ENCODE measurements at places on chromosomes 6 and 20.

DNA sequence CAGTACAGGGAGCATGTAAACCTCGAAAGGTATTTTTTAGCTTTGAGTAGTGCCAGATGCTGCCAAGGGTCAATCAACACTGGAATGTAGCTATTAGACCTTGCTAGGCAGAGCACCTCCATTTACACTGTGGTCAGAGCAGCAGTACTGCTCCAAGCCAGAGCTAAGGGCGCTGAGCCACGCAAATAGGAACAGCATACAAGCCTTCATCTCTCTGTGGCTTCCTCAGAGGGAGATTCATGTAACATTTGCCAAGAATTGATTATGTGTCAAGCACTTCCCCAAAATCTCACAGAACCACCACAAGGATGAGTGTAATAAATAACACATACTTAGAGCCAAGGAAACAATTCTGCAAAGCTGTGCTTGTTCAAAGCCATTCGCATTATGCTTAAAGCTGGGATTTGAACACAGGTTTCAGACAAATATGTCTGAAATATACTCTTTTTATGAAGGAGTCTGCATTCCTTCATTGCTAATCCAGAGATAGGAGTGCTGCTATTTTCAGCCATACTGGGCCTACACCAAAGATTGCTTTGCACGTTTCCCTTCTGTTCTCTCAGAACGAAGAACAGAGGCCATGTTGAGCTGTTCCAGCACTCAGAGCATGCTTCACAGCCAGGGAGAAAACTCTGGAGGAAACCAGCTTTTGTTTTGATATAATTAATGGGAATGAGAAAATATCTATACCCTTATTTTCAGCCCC lies 97.7 kb downstream of the SLC16A10 start:
- no peak for DNase-seq

- no peak for DNase-seq
Measured at GRCh38 chr20:44422083-44422482, 53.6 kb upstream of the TTPAL start.

DNA sequence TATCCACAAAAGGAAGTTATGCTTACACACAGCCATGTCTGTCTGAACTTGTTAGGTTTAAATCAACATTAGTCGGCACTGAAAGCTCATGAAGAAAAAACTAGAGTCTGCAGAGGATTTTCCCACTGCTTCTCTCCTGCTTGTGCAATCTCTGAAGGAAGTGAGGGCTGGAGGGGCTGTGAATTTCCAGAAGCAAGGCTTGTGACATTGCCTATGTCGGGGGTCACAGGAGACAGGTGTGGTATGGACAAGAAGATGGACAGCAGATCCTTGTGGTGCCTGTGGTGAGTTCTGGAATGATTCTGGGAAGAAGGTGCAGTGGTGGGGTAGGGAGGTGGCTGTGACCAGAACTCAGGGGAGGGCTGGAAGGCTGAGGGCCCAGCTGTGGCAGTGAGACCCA lies 84.3 kb upstream of the TRAF3IP2 start:
- no peak for DNase-seq

DNA sequence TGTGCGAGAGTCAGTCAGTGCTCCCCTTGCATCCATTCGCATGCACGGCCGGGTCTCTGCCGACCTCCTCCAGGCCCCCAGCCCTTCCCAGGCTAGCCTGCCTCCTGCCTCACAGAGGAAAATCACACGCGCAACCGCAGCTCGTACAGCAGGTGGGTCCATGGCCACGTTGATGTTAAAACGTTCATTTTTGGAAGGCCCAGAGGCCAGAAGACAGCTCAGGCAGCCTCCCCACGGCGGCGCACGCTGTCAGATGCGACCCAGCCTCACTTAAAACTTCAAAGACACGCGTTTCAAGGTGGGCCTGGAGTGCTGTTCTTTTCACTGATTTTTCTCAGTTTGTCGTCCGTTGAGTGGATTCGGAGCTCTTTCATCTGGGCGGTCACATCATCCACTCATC lies 276.5 kb downstream of the SMOC2 start:
- no peak for DNase-seq

- DNase-seq: no peak
Measured at GRCh38 chr6:112274774-112275173, 20.4 kb upstream of the LAMA4 start.

GRCh38 chr6:122268394-122268793 lies 131.1 kb upstream of the HSF2 start:
- DNase-seq: no peak

DNA sequence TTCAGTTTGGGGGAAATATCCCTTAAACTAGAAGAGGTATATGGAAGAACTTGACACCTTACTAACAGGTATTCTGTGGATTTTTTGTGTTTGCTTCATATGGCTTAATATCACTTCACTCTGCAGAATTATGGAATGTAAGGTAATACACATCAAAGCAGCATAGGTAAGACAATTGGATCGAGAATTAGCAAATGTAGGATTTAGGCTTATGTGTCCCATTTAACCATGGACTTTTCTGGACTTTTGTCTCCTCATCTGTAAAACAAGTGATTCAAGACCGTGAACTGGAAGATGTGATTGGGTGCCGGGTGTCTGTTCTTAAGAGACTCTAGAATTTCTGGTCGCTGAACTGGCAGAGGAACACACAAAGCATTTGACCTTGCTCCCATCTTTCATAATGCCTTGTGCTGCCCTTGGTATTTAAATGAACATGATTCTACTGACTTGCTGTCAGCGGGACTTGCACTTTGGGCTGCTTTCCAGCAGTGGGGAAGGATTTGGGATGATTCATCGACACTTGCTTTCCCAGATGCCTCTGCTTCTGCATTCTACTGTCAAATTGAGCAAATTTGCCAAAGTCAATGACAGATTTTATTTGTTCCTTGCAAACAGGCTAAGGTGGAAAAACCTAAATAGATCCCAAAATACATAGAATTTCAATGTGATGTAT lies 199.8 kb downstream of the PLCB1 start:
- no peak for DNase-seq

Data from GM06990 (cell line).